ENCODE measurements at places on chromosomes 2 and 18.

GRCh38 chr18:13501543-13501887 lies 224.8 kb downstream of the FAM210A start:
- DNase-seq: no peak

DNA sequence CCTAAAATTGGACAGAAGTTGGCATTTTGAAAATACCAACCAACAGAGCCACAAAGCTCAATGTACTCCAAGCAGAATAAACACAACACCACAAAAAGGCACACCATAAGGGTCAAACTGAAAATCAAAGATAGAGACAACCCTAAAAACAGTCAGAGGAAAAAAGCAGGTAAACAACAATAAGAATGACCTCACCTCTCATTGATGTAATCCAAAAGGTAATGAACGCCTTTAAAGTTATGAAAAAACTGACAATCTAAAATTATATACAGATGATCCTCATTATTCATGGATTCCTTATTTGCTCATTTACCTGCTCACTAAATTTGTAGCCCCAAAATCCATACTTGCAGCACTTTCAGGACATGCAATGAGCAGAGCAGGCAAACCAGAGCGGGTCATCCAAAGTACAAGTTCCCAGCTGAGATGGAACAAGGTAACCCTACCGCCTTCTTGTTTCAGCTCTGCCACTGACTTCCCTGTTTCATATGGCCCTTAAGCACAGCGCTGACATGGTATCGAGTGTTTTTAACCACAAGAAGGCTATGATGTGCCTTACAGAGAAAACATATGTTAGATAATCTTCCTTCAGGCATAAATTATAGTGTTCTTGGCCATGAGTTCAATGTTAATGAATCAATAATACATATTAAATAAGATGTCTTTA lies 17.0 kb downstream of the RTN4 start:
- DNase-seq: no peak

- DNase-seq: no peak
Measured at GRCh38 chr18:78054801-78055200, 805.2 kb downstream of the GALR1 start.

DNA sequence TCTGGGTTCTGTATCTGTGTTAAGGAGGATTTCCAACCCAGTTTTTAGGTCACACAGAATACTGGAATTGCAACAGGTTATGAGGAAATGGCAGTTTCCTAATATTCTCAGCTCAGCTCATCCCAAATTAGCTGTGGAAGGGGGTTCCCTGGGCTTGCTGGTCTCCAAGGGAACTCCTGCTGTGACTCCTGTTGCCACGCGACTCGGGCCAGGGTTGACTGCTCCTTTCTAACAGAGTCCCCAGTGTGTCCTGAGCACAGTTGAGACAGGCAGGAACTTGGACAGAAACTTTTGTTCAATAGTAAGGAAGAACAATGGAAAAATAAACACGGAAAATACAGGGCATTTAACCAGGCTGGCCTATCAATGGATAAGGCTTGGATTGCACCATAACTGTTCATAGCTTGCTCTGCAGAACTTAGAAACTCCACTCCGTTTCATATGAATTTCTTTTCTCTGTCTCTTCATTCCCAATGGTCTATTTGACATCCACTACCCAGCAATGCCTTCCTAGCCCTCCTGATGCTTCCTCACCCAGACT lies 3.8 kb upstream of the ROCK2 start:
- no peak for DNase-seq

GRCh38 chr2:101367508-101367907 lies 19.8 kb downstream of the CREG2 start:
- DNase-seq: no peak

GRCh38 chr18:49305688-49306336 lies 154.6 kb downstream of the DYM start:
- no peak for DNase-seq

- no peak for DNase-seq
Measured at GRCh38 chr18:28794459-28795245, 617.7 kb upstream of the CDH2 start.

DNA sequence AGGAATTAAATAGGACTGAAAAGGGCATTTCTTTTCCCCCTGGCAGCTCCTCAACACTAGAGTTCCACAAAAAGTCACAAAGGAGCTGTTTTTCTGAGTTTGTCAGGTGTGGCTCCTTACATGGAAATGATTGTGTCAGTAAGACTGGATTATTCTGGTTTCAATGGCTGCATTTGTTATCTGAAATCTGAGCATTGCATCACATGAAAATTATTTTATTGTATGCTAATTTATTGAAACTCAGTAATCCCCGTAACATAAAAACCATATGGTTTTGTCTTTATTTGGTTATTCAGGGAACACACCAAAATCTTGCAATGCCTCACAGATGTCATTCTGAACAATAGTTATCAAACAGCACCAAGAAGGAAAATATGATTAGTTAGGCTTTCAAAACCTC lies 439.7 kb upstream of the TNP1 start:
- DNase-seq: no peak

- no peak for DNase-seq
Measured at GRCh38 chr2:170155723-170156253, 22.2 kb upstream of the MYO3B start.

GRCh38 chr2:163591461-163591860 lies 144.3 kb downstream of the FIGN start:
- DNase-seq: no peak

- peak; percentile 63 for DNase-seq
Measured at GRCh38 chr18:7273301-7273921, 42.5 kb downstream of the LRRC30 start.

- DNase-seq: no peak
Measured at GRCh38 chr2:224561234-224562005, 23.7 kb downstream of the CUL3 start.

Data from stromal cell of bone marrow (primary cell).